ENCODE measurements at places on chromosomes 2 and 18.

- no peaks in the 10 kb centered on the region for H3K27me3 ChIP-seq
- H3K36me3 ChIP-seq, result no peaks in the 10 kb centered on the region
- no peak for DNase-seq
- H3K27ac ChIP-seq, result no peak overlapping the region
Observed at GRCh38 chr2:6556755-6557154, 309.0 kb downstream of the CMPK2 start.

GRCh38 chr2:45750484-45750883 lies 99.0 kb downstream of the PRKCE start:
- H3K4me1 ChIP-seq, result no peaks in the 10 kb centered on the region
- no peak overlapping the region for H3K27ac ChIP-seq
- no peak for DNase-seq
- no peaks in the 10 kb centered on the region for H3K36me3 ChIP-seq
- H3K27me3 ChIP-seq, result no peaks in the 10 kb centered on the region
- H3K4me3 ChIP-seq, result no peak overlapping the region

DNA sequence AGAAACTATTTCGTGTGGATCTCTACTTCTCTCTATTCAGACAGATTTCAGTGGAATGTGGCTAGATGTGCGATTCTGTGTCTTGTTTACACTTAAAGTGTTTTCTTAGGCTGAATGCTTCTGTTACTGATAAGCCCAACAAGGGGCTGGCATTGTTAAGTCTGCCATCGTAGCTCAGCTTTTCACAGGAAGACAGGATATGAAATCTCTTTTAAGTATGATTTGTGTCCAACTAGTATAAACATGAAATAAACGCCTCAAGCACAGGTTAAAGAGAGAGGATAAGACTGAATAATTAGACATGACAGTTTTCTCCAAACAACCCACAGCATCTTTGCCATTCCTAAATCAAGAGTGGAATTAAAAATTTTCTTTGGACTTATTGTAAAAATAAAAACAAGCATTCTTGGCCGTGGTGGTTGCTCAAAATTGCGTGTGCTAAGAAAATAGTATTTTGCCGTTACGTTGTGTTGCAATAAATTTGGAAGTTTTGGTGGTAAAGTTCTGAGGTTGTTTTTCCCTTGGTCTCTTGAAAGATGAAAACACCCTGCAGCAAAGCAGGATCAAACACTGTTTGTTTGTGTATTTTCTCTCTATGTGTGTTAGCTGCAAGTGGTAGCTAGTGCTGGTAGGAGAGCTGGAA lies 1.0 kb downstream of the VIT start:
- no peak overlapping the region for H3K27ac ChIP-seq
- H3K27me3 ChIP-seq, result no peaks in the 10 kb centered on the region
- no peak for DNase-seq
- no peaks in the 10 kb centered on the region for H3K4me1 ChIP-seq
- H3K4me3 ChIP-seq, result peak overlapping the region; percentile 15

GRCh38 chr2:143903172-143903856 lies 616.6 kb downstream of the ZEB2 start:
- H3K4me3 ChIP-seq, result no peak overlapping the region
- no peaks in the 10 kb centered on the region for H3K27me3 ChIP-seq
- H3K27ac ChIP-seq, result no peak overlapping the region
- DNase-seq, result no peak
- no peaks in the 10 kb centered on the region for H3K36me3 ChIP-seq
- peaks cover 12% of the 10 kb centered on the region for H3K4me1 ChIP-seq

- DNase-seq, result no peak
- no peaks in the 10 kb centered on the region for H3K4me1 ChIP-seq
- H3K4me3 ChIP-seq, result no peak overlapping the region
- no peaks in the 10 kb centered on the region for H3K27me3 ChIP-seq
- H3K36me3 ChIP-seq, result no peaks in the 10 kb centered on the region
- H3K27ac ChIP-seq, result no peak overlapping the region
Observed at GRCh38 chr2:45269149-45269793, 260.0 kb upstream of the SIX2 start.

DNA sequence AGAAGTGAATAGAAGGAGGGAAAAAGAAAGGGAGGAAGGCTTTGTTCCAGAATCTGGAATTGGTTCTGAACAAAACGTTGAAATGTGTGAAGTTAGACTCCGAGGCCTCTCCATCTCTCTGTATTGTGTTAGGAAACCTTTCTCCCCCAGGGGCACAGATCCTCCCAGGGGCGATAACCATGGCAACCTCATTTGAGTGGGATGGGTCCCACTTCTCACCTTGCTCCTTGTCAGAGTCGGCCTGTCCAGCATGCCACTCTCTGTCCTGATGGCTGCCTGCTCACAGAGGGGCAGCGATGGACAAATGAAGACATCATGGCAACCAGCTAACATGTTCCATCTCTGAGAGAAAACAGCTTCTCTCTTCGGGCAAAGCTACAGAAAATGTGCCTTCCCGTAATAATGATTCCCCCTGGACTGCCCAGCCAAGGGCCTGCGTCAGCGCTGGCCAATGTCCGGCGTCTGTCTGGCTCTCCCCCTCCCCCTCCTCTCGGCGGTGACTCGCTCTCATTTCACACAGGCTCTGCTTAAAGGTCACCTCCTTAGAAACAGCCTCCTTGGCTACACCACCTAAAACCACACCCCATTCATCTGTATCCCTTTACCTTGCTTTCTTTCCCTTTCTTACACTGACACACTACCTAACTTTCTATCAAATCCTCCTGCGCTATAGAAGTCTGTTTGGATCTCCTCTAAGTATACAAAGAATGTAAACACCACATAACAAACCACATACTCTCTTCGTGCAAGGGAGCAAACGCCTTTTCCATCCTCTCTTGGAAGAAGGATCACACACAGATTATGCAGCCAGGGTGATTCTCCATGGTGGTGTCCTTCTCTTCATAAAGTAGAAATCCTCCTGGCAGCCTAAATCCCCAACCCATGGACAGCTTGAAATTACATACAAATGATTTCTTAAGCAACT lies 32.1 kb upstream of the TTC39C start:
- peak overlapping the region; percentile 32 for H3K27ac ChIP-seq
- DNase-seq, result peak; percentile 86
- no peaks in the 10 kb centered on the region for H3K4me1 ChIP-seq
- H3K36me3 ChIP-seq, result no peaks in the 10 kb centered on the region

DNA sequence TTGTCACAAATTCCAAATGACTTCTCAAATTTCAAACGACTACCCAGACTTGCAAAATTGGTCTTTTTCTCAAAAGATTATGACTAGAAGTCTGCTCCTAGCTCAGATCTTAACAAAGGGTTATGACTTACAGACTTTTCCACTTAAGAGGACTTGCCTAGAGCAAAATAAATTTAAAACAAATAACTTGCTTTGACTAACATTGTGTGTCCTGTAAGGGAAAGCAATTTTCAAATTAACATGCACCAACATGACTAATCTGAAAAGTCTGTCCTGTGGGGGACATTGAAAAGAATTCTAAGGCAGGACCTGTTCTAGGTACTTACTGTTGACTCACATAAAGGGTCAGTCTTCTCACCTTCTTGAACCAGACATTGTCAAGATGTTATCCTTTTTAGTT lies 53.5 kb upstream of the TMEM200C start:
- H3K4me3 ChIP-seq, result no peak overlapping the region
- H3K4me1 ChIP-seq, result no peaks in the 10 kb centered on the region
- no peaks in the 10 kb centered on the region for H3K27me3 ChIP-seq

DNA sequence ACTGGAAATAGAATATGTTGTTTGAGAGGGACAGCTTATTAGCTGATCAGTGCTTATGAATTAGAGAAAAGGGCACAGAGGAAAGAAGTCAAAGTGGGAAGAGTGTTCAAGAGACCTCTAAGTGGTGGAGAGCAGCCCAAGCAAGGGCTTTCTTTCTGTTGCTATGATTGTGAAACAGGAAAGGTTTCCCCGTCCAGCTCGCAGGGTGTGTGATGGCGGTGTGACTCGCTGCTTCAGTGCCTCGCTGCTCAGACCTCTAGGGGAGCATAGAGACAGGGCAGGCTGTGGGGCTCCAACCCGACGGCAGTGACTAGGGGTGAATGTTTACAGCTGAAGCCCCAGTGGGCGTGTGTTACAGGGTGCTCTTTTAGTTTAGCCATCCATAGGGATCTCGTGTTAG lies 166.5 kb upstream of the COPS8 start:
- H3K27ac ChIP-seq, result no peak overlapping the region
- no peaks in the 10 kb centered on the region for H3K27me3 ChIP-seq
- H3K4me3 ChIP-seq, result no peak overlapping the region
- DNase-seq, result no peak
- H3K4me1 ChIP-seq, result no peaks in the 10 kb centered on the region

GRCh38 chr2:172998547-172999272 lies 76.9 kb upstream of the MAP3K20 start:
- DNase-seq, result no peak
- H3K4me1 ChIP-seq, result peaks cover 14% of the 10 kb centered on the region
- H3K36me3 ChIP-seq, result no peaks in the 10 kb centered on the region
- H3K4me3 ChIP-seq, result no peak overlapping the region

- H3K27ac ChIP-seq, result no peak within 1 kb of the TSS
- H3K36me3 ChIP-seq, result no peaks in the 10 kb centered on the region
- H3K4me1 ChIP-seq, result peaks cover 36% of the 10 kb centered on the region
- H3K4me3 ChIP-seq, result peak within 1 kb of the TSS; percentile 60
- DNase-seq, result no peak
Observed at GRCh38 chr2:169362118-169362893, at the start of gene LRP2. TSS of gene LRP2 (minus strand) at chr2:169362534. CDS start at chr2:169362399, 135 bp downstream.

DNA sequence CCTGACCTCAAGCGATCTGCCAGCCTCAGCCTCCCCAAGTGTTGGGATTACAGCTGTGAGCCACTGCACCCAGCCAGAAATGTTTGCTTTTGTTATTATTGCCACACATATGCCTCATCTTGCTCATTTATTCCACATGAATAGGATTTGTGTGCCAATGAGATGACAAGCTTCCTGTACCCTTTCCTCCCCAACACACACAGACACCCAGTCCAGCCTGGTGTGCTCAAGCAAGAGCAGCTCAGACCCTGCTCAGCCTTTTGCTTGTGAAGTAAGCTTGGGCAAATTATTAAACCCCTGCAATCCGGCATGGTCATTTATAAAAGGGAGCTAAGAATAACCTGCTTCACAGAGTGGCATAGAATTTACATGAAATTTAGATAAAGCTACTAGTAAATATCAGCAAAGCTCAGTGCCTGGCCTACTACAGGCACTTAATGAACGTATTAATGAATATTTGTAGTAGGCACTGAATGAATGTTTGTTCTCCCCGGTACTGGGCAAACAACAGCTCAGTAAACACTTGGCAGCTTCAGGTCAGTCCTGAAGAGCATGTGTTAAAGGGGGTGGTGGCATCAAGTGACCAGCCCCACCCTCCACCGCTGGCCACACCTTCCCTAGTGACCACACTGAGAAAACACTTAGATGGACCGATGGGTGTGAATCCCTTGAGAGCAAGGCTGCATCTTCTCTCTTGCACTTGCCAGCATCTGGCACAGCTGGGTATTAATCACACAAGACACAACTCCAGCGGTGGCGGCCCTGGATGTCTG lies 280.2 kb downstream of the SRBD1 start:
- no peaks in the 10 kb centered on the region for H3K36me3 ChIP-seq
- no peak overlapping the region for H3K4me3 ChIP-seq
- H3K4me1 ChIP-seq, result no peaks in the 10 kb centered on the region
- H3K27ac ChIP-seq, result no peak overlapping the region
- no peaks in the 10 kb centered on the region for H3K27me3 ChIP-seq

GRCh38 chr2:118644190-118644589 lies 203.3 kb downstream of the EN1 start:
- H3K4me1 ChIP-seq, result no peaks in the 10 kb centered on the region
- DNase-seq, result no peak
- H3K4me3 ChIP-seq, result no peak overlapping the region
- no peak overlapping the region for H3K27ac ChIP-seq

GRCh38 chr2:238149841-238150572 lies 8.8 kb upstream of the ERFE start:
- H3K36me3 ChIP-seq, result peaks cover 8% of the 10 kb centered on the region
- no peak overlapping the region for H3K27ac ChIP-seq
- no peaks in the 10 kb centered on the region for H3K27me3 ChIP-seq
- H3K4me3 ChIP-seq, result no peak overlapping the region
- H3K4me1 ChIP-seq, result no peaks in the 10 kb centered on the region
- no peak for DNase-seq

DNA sequence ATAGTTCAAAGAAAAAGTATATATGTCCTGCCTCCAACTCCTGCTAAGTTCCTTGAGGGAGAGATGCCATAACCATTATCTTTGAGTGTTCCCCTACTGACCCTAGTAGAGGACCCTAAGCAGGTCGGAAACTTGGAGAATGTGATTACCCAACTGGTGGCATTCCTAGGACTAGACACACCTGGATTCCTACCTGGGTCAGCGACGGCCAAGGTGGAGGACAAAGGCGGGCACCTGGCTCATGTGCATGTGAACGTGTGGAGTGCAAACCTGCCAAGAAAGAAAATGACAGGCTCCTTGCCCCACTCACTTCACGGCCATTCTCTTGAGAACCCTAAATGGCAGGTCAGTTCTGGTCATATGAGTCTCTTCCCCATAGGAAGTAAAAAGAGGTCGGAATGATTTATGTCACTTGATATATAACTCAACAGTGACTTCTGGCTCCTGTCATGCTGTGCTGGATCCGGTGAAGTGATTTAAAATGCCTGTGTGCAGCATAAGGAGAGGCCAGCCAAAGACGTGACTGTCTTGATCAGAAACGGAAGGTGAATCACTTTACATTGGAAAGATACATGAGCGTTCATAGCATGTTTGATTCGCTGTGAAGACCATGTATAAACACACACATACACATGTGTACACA lies 371.6 kb downstream of the EIPR1 start:
- no peak for DNase-seq
- H3K27ac ChIP-seq, result no peak overlapping the region
- H3K27me3 ChIP-seq, result no peaks in the 10 kb centered on the region
- H3K36me3 ChIP-seq, result no peaks in the 10 kb centered on the region
- no peaks in the 10 kb centered on the region for H3K4me1 ChIP-seq
- H3K4me3 ChIP-seq, result no peak overlapping the region

DNA sequence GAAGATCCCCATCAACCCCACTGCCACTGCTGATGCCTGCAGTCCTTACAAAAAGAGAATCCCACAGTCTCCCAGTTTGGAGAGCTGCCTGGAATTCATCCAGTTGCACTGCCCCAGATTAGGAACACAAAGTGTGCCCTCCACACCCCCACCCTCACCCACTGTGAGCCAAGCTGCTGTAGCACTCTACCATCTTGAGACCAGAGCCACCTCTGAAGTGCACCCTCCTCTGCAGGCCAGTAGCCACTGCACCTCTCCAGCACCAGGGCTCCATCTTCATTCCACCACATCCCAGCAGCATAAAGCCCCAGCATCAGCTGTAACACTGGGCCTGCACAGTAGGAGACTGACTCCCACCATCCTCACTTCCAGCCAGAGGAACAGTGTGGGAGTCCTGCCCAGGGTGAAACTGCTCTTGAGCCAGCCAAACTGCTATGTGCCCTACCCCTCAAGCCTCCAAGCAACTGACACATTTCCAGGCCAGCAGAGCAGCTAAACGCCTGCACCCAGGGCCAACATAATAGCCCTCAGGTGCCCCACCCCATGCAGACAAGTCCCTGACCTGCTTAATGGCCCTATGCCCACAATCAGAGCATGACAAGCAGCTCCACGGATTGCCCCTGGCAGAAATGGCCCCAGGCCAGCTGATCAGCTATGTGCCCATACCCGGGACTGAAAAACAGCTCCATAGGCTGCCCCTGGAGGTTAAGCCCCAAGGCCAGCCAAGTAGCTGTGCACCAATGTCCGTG lies 206.0 kb downstream of the ATAD2B start:
- no peak overlapping the region for H3K27ac ChIP-seq
- H3K27me3 ChIP-seq, result no peaks in the 10 kb centered on the region
- peaks cover 6% of the 10 kb centered on the region for H3K36me3 ChIP-seq
- H3K4me1 ChIP-seq, result no peaks in the 10 kb centered on the region
- no peak for DNase-seq

GRCh38 chr2:236545248-236545658 lies 24.4 kb upstream of the ACKR3 start:
- H3K27ac ChIP-seq, result no peak overlapping the region
- H3K27me3 ChIP-seq, result no peaks in the 10 kb centered on the region
- no peak overlapping the region for H3K4me3 ChIP-seq
- no peaks in the 10 kb centered on the region for H3K4me1 ChIP-seq

Measured in tibial artery (tissue), 4 donors.